ENCODE measurements at places on chromosomes 5 and 9.

DNA sequence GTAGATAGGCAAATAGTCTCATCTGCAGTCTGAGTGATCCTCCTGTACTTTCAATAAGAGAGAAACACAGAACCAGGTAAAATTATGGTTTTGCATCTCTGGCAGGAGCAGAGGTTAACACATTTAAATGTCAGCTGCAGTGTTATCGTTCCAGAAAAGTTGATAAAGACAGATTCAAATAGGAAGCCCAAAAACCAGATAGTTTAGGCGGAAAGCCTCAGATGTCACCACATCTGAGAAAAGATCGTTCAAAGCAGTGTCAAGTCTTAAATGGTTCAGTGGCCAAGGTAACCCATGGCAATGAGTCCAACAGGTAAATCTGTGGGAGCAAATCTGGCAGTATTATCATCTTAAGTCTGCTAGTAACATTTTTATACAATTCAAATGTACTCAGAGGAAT, 542.1 kb upstream of the MEF2C start:
- no peaks in the 10 kb centered on the region for H3K27me3 ChIP-seq
- DNase-seq, result no peak
- H3K4me3 ChIP-seq, result no peak overlapping the region

DNA sequence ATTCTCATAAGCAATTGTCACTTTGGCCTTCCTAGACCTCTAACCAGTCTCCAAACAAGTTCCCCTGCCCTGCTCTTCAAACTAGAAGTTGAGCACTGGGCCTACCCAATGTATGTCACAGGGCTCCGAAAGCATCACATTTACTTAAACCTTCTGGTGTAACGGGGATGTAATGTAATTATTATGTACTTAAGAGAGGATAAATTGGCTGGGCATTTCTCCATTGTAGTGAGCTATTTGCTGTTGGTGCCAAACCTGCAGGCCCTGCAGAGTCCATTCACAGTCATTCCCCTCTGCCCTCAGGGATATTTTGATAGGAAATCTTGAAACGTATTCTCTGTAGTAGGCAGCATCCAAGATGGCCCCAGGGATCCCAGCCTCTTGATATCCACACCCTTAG, 64.2 kb upstream of the GNE start:
- no peaks in the 10 kb centered on the region for H3K36me3 ChIP-seq
- peaks cover 2% of the 10 kb centered on the region for H3K27me3 ChIP-seq
- no peaks in the 10 kb centered on the region for H3K4me1 ChIP-seq
- DNase-seq, result no peak
- H3K27ac ChIP-seq, result no peak overlapping the region
- no peak overlapping the region for H3K4me3 ChIP-seq

- H3K4me3 ChIP-seq, result no peak overlapping the region
- peaks cover 5% of the 10 kb centered on the region for H3K36me3 ChIP-seq
- no peak overlapping the region for H3K27ac ChIP-seq
- no peaks in the 10 kb centered on the region for H3K4me1 ChIP-seq
Observed at GRCh38 chr5:83222906-83223305, 145.6 kb downstream of the XRCC4 start.

DNA sequence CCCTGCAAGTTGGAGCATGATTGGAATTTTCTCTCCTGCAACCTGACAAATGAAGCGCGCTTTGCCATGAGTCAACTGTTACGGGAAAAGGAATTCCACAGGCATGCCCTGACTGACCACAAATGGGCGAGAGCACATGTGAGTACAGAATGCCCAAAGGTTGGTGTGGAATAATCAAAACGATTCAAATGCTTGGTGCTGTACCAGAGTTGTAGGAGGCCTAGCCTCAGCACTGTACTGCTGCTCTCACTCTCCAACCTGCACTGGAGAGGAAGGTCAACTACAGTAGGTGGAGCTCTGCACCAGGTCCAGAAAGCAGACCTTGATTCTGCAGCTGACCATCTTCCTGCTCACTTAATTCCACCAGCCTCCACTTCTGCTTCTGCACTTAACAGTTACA, 406.9 kb upstream of the ACTBL2 start:
- H3K27me3 ChIP-seq, result peaks cover 2% of the 10 kb centered on the region
- no peaks in the 10 kb centered on the region for H3K4me1 ChIP-seq
- H3K36me3 ChIP-seq, result no peaks in the 10 kb centered on the region
- no peak for DNase-seq
- H3K27ac ChIP-seq, result no peak overlapping the region
- no peak overlapping the region for H3K4me3 ChIP-seq

DNA sequence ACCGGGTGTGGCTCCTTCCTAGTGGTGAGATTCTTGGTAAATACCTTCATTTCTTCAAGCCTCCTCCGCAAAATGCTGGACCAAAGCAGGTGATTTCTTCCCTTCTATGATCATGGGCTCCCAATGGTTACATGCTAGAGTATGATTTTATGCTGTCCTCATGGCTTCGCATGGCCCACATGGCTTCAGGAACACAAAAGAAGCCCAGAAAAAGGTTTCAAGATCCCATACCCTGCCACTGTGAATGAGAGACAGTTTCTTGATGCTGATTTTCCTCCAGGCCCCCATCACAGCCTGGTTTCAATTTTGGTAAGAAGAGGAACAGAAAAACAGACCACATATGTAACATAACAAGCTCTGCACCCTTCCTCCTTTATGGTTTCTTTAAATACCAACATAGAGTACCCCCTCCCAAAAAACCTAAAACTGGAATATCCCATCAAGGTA, 2.4 kb upstream of the RXFP3 start:
- H3K4me3 ChIP-seq, result no peak overlapping the region
- peaks cover 27% of the 10 kb centered on the region for H3K27me3 ChIP-seq
- H3K4me1 ChIP-seq, result no peaks in the 10 kb centered on the region
- no peak overlapping the region for H3K27ac ChIP-seq
- no peak for DNase-seq

GRCh38 chr5:80033513-80033912, 1.6 kb upstream of the THBS4 start:
- no peak for DNase-seq
- no peaks in the 10 kb centered on the region for H3K36me3 ChIP-seq
- H3K27me3 ChIP-seq, result peaks cover 51% of the 10 kb centered on the region
- no peak overlapping the region for H3K4me3 ChIP-seq

GRCh38 chr9:134585746-134586706, 55.6 kb upstream of the COL5A1 start:
- no peak overlapping the region for H3K4me3 ChIP-seq
- no peak overlapping the region for H3K27ac ChIP-seq
- H3K4me1 ChIP-seq, result no peaks in the 10 kb centered on the region
- no peaks in the 10 kb centered on the region for H3K36me3 ChIP-seq
- H3K27me3 ChIP-seq, result peaks cover 6% of the 10 kb centered on the region

DNA sequence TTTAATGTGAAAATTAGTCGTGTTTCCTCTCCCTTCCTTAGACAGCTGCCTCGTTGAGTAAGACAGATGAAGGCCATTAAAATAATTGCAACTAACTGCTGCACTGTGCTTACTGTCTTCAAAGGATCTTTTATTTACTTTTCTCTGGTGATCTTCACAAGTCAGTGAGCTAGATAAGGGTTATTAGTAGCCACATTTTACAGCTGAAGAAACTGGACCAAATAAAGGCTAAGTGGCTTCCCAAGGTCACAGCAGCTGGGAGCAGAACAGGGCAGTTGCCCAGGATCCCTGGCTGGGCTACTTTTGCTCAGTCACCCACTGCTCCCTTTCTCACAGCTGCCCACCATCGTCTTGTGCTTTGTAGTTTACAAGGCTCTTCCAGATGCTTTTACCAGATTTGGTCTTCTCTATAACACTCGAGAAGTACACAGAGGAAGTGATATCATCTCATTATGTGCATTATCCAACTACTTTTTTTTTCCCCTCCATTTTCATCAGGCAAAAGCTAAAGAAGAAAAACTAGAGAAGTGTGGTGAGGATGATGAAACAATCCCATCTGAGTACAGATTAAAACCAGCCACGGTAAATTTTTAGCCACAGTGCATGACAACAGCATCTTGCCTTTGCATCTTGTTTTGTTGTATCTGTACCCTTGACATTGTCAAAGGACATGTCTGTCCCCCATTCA, 61.8 kb downstream of the ERAP1 start:
- peaks cover 21% of the 10 kb centered on the region for H3K4me1 ChIP-seq
- H3K27me3 ChIP-seq, result no peaks in the 10 kb centered on the region
- no peak overlapping the region for H3K4me3 ChIP-seq
- DNase-seq, result no peak
- H3K36me3 ChIP-seq, result peaks cover 31% of the 10 kb centered on the region

GRCh38 chr5:15420201-15420600, 79.8 kb upstream of the FBXL7 start:
- no peak overlapping the region for H3K4me3 ChIP-seq
- DNase-seq, result no peak
- no peaks in the 10 kb centered on the region for H3K4me1 ChIP-seq

- DNase-seq, result no peak
- no peaks in the 10 kb centered on the region for H3K27me3 ChIP-seq
- no peak overlapping the region for H3K4me3 ChIP-seq
- no peak overlapping the region for H3K27ac ChIP-seq
- H3K4me1 ChIP-seq, result peaks cover 6% of the 10 kb centered on the region
Observed at GRCh38 chr9:136361754-136362449, 1.6 kb downstream of the DNLZ start.

GRCh38 chr9:115171921-115172388, 54.0 kb upstream of the TNC start:
- H3K36me3 ChIP-seq, result no peaks in the 10 kb centered on the region
- no peak overlapping the region for H3K27ac ChIP-seq
- H3K4me3 ChIP-seq, result no peak overlapping the region
- DNase-seq, result no peak
- H3K27me3 ChIP-seq, result peaks cover 12% of the 10 kb centered on the region

- no peaks in the 10 kb centered on the region for H3K27me3 ChIP-seq
- DNase-seq, result no peak
- no peak overlapping the region for H3K4me3 ChIP-seq
- H3K4me1 ChIP-seq, result peaks cover 51% of the 10 kb centered on the region
Observed at GRCh38 chr5:142969624-142970439, 199.7 kb downstream of the ARHGAP26 start.

- H3K4me1 ChIP-seq, result no peaks in the 10 kb centered on the region
- no peaks in the 10 kb centered on the region for H3K27me3 ChIP-seq
- H3K36me3 ChIP-seq, result no peaks in the 10 kb centered on the region
- H3K27ac ChIP-seq, result no peak overlapping the region
- DNase-seq, result no peak
Observed at GRCh38 chr9:136260521-136260920, 14.9 kb upstream of the QSOX2 start.

- H3K4me1 ChIP-seq, result peaks cover 17% of the 10 kb centered on the region
- H3K4me3 ChIP-seq, result no peak overlapping the region
- H3K36me3 ChIP-seq, result no peaks in the 10 kb centered on the region
- H3K27ac ChIP-seq, result no peak overlapping the region
Observed at GRCh38 chr9:136525841-136526499, 19.9 kb downstream of the NOTCH1 start.

DNA sequence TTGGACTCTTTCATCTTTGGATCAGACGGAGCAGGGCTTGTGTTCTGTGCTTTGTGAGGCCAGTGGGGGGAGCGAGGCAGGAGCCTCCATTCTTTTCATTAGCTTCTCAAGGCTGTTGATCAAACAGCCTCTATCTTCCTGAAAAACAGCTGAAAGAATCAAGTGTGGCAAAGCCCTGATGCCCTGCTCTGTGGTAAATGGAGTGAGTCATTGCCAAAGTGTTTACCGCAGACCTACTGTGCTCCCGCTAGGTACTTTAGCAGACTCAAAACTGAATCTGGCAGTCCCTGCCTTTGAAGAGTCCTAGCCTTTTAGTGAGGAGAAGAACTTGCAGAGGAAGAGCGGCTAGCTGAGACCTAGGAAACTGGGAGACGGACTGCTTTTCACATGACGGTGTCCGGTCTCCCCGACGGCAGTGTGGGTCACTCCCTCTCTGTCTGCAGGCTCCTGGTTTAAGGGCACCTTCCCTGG, 3.3 kb downstream of the ANKRD33B start:
- peak overlapping the region; percentile 90 for H3K4me3 ChIP-seq
- peaks cover 26% of the 10 kb centered on the region for H3K4me1 ChIP-seq
- peaks cover 5% of the 10 kb centered on the region for H3K27me3 ChIP-seq
- H3K27ac ChIP-seq, result no peak overlapping the region
- peaks cover 4% of the 10 kb centered on the region for H3K36me3 ChIP-seq
- DNase-seq, result no peak

DNA sequence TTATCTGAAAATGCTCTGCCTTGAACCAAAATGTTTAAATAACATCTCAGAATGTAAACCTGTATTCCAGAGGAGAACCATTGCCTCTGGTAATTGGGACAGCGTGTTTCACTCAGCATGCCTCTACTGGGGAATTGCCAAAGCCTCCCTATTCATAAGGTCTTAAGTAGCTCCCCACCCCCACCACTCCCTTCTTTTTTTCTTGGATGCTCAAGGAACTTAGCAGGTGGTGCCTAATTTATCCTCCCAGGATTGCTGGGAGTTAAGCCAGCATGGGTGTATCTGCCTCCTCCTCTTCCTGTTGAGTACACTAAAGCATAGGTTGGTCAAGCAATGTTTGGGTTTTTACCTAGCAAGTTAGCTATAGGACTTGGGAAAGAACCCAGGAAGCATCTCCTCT, 220.2 kb downstream of the DMAC1 start:
- H3K27me3 ChIP-seq, result no peaks in the 10 kb centered on the region
- no peak overlapping the region for H3K27ac ChIP-seq
- H3K4me3 ChIP-seq, result no peak overlapping the region
- no peaks in the 10 kb centered on the region for H3K4me1 ChIP-seq
- no peaks in the 10 kb centered on the region for H3K36me3 ChIP-seq

DNA sequence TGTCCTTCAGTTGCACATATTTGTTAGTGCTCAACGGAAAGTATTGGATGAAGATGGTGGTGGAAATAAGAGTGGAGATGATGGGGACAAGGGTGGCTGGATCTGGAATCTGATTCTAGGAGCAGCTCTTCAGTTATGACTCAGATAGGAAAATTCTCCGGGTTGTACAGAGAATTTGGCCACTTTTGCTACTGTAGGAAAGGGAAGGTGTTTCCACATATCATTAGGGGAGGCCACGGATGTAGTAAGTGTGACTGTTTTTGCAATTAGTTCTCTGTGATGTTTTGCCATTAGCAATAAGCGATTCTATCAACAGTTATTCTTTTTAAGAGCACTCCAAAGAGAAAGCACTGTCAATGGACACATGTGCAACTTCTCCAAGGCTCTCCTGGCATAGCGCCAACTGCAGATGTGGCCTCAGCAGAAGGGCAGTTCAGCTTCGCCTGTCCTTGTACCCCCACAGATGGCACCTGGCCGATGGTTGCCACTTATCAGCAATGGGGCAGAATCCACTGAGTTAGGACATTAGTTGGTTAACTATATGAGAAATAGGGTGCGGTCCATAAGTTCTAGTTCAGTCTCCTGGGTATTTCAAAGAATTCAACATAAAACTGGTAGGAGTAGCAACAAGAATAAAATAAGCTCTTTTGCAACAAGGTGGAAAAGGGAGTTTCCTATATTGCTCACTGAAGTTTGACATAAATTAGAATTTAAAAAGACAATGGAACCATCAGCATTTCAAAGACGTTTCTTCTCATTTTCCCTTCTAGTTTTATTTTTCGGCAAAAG, 96.3 kb downstream of the ARSB start:
- H3K27ac ChIP-seq, result no peak overlapping the region
- H3K4me1 ChIP-seq, result peaks cover 23% of the 10 kb centered on the region
- no peak for DNase-seq
- H3K36me3 ChIP-seq, result peaks cover 9% of the 10 kb centered on the region
- H3K4me3 ChIP-seq, result no peak overlapping the region
- H3K27me3 ChIP-seq, result no peaks in the 10 kb centered on the region

Data from activated naive CD8-positive, alpha-beta T cell treated with anti-CD3 and anti-CD28 coated beads, Interleukin-2, amount 50 U/mL, for 24 hours (primary cell).